ENCODE measurements at places on chromosomes 3 and 15. TPM values are rescaled to one million over a fixed set of nuclear protein-coding genes. Genes with fewer than 3 reads are reported as not detected.

DNA sequence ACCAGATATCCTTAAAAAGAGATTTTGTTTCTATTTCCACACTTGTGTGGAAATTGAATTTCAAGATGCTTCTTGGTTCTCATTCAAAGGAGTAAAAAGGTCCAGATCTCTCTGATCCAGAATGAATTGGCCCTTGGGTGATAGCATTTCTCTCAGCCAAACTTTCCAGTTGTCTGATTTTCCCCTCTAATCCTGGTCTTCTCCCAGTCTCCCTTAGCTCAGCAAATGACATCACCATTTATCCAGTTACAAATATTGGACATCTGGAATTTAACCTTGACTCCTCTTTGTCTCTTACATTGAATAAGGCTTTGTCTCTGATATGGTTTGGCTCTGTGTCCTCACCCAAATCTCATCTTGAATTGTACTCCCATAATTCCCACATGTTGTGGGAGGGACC lies 10.2 kb upstream of the FGF7 start:
- no peak for DNase-seq

DNA sequence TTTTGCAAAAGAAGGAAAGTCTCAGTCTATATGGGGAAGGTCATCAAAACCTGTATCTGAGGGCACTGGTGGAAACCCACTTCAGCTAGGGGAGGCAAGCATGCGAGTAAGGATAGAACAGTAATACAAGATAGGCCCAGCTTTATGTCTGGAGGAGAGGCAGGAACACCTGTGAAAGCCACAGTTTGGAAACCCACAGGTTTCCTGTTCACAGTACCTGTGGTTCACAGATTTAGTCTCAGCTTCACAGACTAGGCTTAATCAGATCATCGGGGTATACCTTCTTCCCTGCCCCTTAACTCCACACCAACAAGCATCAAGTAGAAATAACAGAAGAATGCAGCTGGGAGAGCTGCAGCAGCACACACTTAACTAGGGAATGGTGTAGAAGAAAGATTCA lies 36.2 kb downstream of the C2CD4B start:
- no peak for DNase-seq

- DNase-seq = no peak
These were observed 162.5 kb downstream of the WNT7A start for GRCh38 chr3:13717222-13717895.

DNA sequence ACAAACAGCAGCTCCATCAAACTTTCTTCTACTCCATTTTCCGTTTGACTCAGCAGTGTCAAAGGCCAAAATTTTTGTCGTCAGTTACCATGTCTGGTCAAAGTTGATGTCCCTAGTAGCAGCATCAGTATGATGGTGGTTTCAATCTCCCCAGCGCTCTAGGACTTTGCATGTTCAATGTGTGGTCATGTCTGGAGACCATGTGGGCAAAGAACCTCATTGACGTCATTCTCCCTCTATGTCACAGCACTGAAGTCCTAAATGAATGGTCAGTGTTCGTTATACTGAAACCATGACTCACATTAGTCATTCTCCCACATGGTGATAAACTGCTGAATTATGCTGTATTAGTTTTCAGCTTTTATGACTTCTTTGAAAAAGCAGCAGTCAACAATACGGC lies 23.2 kb downstream of the SHC4 start:
- DNase-seq = no peak

The CCR9 gene
- total RNA-seq = 0.41 TPM

The BFSP2 gene
- not detected for total RNA-seq

DNA sequence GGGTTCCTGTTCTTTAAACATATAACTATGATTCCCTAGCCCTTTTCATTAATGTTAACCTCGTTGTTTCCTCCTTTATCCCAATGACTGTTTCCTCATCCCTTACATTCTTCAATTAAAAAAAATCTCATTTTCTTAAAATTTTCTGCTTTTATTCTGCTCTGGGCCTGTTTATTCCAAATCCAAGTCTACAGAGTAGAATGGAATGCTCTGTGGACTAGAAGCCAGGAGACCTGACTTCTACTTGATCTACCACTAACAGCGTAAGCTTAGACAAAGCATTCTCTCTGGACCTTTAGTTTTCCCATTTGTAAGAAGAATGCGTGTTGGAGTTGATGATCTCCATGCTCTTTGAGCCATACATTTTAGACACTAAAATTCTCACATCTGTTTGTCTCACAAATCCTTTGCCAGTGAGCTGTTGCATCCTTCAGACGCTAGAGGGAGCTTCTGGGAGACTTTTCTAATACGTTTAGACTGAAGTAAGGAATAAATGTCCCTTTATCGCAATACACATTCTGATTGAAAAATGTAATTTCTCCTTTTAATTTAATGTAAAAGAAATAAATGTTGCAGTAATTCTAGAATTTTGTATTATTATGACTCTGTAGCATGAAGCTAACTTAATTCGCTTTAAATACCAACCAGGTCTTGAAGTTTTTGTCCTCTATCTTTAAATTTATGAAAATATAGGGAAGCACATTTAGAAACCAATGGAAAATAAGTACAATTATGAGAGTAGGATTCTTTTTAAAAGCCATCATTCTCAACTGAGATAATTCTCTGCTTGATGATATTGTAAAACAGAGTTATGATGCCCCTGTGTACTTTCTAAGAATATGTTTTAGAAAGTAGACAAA lies 21.7 kb upstream of the GMNC start:
- DNase-seq = peak; percentile 22

The ZDHHC19 gene
- not detected for total RNA-seq

DNA sequence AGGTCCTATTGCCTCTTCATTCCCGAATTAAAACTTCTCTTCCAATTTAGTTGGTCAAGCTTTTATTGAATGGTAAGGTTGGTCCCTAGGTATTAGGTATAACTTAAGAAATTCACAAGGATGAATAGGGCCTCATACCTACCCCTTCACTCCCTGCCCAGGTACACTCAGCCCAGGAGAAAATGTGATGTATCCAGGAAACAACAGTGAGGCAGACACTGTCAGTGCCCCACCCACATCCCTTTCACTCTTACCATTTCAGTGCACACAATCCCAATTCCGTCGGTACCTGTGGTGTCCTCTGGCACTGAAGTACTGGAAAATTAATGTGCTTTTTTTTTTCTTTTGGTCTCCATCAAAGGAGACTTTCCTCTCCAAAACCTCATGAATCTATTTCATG lies 10.5 kb upstream of the C3orf49 start:
- DNase-seq = no peak

DNA sequence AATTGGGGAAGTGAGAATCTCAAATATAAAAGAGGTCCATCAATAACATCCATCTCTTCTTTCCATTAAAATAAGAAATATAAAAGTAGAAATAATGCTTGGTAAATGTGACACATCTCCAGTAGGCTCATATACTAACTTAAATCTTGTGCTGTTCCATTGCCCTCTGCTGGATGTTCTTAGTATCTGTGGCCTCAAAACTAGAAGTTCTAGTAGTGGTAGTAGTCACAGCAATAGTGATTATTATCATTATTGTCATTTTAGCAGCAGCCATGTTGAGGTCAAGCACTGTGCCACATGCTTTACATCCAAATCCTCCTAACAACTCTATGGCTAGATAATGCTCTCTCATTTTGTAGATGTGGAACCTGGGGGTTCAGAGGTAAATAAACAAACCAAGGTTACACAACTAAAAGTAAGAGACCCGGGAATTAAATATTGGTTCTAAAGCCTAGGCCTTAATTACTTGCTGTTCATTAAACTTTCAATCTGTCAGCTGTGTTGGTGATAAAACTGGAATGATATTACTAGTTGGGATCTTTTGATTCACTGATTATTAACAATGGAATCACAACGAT lies 20.2 kb upstream of the BTLA start:
- DNase-seq = peak; percentile 10

Data from frontal cortex (tissue), 4 donors.